Breast epithelium (tissue), 4 donors: ENCODE measurements at places on chromosomes 4 and X. TPM values are rescaled to one million over a fixed set of nuclear protein-coding genes. Genes with fewer than 3 reads are reported as not detected.

DNA sequence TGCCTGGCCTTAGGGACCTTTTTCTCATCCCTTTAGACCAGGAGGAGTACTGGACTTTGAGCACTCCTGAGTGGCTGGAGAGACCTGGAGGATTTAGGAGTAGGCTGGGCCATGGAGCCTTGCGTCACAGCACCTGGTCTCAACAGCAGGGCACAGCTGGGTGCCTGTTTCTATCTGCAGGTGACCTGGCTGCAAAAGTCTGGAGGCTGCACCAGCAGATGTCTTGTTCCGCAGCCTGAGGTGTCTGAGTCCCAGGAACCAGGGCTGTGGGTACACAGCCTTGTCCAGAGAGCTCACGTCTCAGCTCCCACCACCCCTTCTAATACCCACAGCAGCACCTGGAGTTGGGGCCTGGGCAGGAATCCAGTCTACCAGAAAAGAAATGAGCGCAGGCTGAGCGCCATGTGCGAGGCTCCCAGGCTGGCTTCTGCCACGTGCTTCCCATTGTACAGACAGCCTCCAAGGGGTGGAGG lies 5.0 kb upstream of the NSD2 start:
- no peak for DNase-seq

- no peak for DNase-seq
These were observed 1.5 kb downstream of the ZNF718 start for GRCh38 chr4:125833-126232.

DNA sequence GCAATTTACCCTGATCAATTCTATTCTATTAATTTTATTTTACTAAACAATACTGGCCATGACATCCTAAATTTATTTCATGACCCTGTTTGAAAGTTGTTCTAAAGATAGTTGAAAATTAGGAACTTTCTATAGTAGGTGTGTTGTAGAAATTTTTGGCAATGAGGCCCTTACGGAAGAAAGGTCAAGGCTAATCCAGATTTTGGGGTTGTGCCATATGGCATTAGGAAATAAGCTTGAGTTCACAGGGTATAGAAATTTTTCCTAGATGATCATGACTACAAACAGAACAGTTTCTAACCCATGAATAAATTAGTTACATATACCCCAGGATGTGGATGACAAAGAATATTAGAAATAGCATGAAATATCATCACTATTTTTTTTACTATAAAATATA lies 7.8 kb upstream of the ALB start:
- no peak for DNase-seq

DNA sequence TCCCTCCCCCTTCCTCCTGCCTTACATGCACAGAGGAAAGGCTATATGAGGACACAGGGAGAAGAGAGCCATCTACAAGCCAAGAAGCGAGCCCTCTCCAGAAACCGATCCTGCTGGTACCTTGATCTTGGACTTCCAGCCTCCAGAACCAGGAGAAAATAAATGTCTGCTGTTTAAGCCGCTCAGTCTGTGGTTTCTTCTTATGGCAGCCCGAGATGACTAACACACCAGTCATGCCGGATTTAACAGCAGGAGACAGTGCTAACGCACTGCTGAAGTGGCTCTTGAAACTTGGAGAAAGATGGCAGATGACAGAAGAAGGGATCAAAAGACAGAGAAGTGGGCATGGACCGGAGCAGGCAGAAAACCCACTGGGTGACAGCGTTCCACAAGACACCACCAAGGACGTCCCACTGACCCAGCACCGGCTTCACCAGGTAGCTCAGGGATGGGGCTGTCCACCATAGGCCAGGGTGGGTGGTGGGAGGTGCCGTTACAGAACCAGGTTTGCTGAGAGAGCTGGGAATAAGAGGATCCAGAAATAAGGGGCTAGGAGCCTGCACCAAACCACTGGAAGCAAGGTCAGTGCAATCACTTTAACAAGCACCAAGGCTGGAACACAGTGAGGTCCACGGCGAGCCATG lies 6.2 kb upstream of the MAN2B2 start:
- no peak for DNase-seq

DNA sequence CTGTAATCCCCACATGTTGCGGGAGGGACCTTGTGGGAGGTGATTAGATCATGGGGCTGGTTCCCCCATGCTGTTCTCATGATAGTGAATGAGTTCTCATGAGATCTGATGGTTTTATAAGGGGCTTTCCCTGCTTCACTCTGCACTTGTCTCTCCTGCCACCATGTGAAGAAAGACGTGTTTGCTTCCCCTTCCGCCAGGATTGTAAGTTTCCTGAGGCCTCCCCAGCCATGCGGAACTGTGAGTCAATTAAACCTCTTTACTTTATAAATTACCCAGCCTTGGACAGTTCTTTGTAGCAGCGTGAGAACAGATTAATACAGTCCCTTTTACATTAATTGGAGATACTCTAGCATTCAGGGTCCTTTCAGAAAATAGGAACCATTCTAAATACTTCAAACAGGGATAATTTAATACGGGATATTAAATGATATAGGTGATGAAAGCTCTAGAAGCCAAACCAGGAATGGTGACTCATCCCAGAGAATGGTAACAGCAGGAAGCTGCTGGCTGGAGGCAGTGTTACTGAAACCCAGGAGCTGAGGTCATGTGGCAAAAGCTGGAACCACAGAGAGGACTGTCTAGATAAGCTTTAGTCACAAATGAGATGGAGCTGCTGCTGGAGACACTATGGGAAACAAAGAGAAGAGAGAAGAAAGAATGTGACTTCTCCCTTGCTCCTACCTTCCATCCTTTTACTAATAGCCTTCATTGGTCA lies 57.3 kb downstream of the GSTCD start:
- no peak for DNase-seq

DNA sequence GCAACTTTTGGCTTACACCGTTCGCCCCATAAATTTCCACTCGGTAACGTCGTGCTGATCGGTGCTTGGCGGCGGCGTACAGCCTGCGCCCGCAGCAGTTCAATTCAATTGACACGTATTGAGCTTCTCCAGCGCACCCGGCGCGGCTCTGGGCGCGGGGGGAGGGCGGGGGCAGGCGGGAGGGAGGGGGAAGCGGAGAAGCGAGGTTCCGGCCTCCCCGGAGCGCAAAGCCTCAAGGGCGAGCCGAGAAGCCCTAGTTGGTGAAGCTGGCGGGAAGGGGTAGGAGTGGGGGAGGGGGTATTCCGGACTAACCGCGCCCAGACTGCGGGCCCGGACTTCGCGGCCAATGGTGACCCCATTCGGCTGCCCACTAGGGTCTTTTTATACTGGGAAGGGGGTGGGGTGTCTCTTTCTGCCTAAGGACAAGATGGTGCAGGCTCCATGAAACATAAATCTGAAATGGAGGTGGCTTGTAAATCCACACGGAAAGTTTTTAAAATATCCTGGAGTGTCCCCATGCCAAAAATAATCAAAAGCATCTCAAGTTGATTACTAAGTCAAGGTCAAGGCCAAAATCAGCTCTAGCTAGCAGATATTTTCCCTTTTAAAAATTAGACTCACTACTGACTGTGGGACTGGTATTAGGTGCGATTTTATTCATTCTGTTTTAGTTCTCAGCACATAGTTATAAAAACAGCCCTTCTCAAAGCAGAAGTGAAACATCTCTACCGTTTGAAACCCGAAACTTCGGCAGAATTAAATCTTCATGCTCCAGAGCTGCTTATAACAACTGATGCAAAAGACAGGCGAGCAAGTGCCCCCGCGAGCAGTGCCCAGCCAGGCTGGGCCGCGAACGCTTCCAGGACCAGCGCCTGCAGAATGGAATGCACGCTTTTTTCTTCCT lies 1.5 kb upstream of the BCOR start:
- no peak for DNase-seq

DNA sequence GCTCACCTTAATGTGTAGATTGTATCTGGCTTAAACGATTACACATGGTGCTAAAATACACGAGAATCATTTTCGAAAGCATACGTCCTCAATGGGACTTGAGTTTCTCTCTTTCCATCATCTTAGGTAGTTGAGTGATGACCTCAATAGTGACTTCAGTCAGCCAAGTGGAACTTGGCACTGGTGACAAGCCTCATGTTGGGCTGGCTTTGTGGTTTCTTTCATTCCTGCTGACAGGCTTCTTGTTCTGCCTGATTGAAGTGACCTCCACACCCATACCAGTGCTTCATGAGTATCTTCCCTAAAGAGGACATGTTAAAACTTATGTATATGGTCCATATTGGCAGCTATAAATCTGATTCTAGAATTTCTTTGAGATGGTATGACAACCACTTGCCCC lies 159.1 kb upstream of the WDR1 start:
- DNase-seq: no peak

DNA sequence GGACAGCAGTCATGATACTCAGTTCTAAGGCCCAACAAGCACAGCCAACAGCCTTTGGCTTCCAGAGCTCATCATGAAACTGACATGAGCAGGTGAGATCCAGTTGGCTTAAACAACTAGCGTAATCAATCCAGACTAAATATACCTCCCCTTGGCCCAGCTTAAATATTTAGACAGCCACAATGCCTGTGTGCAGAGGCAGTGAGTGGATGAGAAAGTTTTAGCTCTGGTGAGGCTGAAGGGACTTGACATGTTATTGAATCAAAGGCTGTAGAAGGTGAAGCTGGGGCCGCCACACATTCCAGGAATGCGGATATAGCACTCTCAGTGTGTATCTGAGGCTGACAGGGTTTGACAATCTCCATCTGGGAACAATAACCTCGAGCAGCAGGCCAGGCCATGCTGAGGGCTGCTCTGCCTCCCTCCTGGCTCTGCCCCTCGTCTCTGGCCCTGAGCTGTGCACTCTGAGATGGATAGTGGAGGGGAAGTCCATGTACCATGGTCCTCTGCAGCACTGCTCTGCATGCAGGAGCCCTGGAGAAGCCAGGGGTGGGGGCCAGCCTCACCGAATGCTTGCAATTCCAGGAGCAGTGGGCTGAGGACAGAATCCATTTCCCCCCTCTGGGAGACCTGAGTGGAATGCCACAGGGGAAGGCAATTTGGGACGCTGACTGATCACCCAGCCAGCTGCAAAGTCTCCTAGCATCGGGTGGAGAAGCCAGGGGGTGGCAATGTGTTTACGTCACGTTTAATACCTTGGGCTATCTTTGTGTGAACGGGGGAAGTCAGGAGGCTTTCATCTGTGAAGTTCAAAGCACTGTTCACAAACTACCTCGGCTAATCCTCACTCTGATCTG lies 37.3 kb upstream of the RASL11B start:
- no peak for DNase-seq

- DNase-seq: no peak
These were observed 414.3 kb upstream of the RPS6KA3 start for GRCh38 chrX:20680998-20681397.

DNA sequence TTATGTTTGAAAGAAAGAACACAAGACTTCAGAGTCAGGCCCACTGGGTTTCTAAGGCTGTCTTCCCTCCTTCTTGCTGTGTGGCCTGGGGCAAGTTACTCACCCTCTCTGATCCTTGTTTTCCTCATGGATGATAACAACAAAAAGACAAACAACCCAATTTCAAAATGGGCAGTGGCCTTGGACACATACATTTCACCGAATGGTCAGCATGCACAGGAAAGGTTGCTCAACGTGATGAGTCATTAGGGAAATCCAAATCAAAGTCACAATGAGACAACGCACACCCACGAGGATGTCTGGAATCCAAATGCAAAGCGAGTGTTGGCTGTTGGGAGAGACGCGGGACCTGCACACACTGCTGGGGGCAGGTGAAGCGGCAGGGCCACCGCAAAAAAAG lies 50.8 kb upstream of the PPP2R2C start:
- no peak for DNase-seq

DNA sequence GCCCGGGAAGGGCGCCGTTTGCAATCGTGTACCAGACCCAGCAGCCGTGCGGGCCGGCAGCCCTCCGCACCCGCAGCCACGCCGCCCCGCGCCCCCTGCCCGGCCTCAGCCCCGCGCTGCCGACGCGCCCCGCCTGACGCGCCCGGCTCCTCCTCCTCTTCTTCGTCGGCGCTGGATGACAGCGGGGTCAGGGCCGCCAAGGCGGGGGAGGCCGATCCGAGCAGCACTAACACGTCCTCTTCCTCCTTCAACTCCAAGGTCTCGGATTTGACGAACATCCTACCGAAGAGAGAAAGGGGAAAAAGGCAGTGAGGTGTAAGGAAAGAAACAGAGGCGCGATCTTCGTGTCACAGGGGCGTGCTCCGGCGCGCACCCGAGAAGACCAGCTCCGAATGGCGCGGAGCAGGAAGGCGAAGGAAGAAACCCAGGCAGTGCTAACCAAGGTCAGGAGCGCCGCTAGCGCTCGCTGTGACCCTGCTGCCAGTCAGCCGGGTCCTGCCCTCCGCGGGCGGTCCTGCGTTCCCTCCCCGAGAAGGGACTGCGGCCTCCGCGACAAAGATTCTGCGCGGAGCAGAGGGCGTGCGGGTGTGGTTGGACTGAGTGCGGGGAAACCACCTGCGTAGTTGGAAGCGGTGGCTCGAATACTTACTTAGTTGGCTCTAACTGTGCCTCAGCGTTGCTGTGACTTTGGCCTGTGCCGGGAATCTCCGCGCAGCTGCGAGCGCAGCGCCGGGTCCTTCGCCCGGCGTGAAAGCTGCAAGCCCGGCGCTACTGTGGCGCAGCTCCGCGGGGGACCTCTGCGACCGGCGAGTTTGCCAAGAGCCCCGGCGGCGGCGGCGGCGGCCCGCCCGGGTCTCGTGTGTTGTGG lies 548 bp downstream of the NEUROG2 start:
- no peak for DNase-seq

The SOX3 gene
- not detected for total RNA-seq

The CC2D2A gene
- total RNA-seq: 14.9 TPM

The UGT2B17 gene
- not detected for total RNA-seq

The KLHL4 gene
- 0.66 TPM for total RNA-seq

The SPIN2A gene
- 0.73 TPM for total RNA-seq
